ENCODE measurements at places on chromosomes 6 and 20.

- no peak for DNase-seq
Measured at GRCh38 chr6:114793428-114793827, 450.6 kb upstream of the HS3ST5 start.

- DNase-seq = peak; percentile 69
Measured at GRCh38 chr6:108782179-108783041, 65.8 kb upstream of the ARMC2 start.

- no peak for DNase-seq
Measured at GRCh38 chr20:40390654-40391053, 298.4 kb downstream of the MAFB start.

- DNase-seq = peak; percentile 11
Measured at GRCh38 chr6:87029711-87030314, 65.1 kb downstream of the CGA start.

GRCh38 chr6:114216789-114217467 is 125.9 kb downstream of the HS3ST5 start:
- DNase-seq = no peak

DNA sequence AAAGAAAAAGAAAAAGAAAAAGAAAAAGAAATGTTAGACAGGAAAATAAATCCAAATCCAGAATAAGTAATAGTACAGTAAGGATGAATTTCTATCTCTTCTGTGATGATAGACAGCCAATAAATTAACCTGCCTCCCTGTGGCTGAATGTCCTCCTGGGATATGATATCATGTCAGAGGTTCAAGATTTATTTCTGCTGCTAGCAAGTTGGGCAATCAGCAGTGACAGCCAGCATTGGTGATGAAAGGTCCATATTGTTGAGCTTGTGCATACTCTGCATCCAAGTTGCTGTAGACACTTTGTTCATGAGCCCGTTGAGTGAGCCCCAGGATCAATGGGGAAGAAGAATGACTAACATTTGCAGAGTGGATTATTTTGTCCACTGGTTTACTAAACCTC is 44.9 kb upstream of the CEP85L start:
- DNase-seq = no peak

GRCh38 chr6:143745166-143746133 is 67.7 kb downstream of the PHACTR2 start:
- DNase-seq = no peak

DNA sequence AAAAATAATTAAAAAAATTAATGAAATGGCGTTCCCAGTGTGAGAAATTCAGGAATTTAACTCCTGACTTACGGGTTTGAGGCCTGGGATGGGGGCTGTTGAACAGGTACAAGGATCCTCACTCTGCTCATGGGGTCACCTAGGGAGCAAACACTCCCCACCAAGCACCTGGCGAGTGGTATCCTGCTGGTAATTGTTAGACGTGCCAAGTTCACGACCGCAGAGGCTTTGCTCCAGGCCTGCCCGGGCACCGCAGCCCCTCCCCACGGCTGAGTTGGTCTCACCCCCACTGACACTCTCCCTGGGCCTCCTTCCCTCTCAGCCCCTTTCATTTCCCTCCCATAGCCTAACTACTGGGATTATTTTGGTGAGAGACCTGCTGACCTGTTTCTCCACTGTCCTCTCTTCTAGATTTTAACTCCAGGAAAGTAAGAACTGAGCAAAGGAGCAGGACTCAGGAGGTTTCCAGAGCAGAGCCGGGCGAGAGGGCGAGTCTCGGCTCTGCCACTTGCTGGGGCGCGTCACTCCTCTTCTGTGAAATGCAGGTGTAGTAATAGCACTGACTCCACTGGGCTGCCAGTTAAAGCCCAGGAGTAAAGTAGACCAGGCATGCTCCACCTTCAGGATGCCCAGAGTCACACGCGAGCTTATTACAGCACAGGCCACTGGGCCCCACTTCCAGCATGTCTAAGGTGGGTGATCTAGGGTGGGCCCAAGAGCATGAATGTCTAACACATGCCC is 22.8 kb downstream of the BMP7 start:
- no peak for DNase-seq

DNA sequence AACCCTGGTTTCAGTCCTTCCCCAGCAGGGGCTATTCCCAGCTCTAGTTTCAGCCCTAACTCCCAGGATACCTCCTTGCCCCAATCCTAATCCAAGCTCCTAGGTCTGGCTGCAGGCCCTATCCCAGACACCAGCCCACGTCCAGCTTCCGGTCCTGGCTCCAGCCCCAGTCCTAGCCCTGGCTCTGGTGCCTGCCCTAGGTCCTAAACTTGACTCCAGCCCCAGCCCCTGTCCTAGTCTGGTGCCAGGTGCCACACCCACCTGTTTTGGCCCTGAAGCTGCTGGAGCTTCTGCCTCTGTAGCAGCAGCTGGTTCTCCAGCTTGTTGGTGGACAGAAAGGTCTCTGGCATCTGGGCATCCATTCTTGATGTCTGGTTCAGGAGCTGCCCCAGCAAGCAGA is 28.1 kb downstream of the ANGPT4 start:
- no peak for DNase-seq

GRCh38 chr6:92568541-92568940 is 850.8 kb downstream of the EPHA7 start:
- no peak for DNase-seq

- DNase-seq = no peak
Measured at GRCh38 chr6:136226674-136227377, 23.3 kb downstream of the MTFR2 start.

- no peak for DNase-seq
Measured at GRCh38 chr6:133170602-133171001, 70.6 kb upstream of the EYA4 start.

DNA sequence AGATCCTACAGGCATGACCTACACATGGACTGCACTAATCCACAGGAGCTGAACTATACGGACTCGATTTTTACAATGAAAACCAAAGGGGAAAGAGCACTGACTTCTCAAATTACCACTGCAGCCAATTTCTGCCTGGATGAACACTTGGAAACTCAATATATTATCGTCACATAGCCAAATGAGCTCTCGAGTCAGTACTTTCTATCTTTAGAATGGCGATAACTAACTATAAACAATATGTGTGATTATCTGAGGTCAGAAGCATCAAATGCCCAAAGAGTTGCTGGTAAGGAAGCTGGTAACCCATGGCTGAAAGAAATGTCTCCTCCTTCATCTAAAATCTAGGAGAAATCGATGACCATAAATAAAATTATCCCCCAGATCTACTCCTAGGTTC is 86.7 kb downstream of the KIF16B start:
- DNase-seq = no peak

DNA sequence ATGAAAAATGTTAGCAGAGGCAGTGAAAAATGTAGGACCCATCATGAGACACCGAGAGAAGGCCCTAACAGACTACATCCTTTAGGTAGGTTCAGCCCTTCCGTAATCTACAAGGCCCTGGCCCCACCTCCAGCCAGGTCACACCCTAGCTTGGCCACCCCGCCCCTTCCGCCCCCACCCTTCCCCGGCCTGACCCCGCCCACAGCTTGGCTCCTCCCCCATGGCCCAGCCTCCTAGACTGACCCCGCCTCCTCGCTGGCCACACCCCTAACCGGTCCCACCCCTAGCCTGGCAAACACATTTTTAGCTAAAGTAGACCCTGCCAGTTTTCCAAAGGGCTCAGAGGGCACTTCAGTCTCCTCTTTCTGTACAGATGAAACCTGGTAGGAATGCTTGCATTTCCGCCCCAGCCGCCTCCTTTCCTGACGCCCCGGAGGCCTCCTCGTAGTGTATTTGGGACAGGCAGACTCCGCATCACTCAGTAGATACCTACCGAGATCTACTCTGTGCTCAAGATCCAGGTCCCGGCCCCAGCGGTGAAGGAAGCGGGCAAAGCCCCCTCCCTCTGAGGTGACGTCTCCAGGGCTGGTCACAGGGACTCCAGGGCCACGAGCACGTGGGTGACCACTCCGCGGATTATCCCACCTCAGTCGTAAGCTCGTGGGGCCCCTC is 443.5 kb downstream of the PREX1 start:
- DNase-seq = no peak

DNA sequence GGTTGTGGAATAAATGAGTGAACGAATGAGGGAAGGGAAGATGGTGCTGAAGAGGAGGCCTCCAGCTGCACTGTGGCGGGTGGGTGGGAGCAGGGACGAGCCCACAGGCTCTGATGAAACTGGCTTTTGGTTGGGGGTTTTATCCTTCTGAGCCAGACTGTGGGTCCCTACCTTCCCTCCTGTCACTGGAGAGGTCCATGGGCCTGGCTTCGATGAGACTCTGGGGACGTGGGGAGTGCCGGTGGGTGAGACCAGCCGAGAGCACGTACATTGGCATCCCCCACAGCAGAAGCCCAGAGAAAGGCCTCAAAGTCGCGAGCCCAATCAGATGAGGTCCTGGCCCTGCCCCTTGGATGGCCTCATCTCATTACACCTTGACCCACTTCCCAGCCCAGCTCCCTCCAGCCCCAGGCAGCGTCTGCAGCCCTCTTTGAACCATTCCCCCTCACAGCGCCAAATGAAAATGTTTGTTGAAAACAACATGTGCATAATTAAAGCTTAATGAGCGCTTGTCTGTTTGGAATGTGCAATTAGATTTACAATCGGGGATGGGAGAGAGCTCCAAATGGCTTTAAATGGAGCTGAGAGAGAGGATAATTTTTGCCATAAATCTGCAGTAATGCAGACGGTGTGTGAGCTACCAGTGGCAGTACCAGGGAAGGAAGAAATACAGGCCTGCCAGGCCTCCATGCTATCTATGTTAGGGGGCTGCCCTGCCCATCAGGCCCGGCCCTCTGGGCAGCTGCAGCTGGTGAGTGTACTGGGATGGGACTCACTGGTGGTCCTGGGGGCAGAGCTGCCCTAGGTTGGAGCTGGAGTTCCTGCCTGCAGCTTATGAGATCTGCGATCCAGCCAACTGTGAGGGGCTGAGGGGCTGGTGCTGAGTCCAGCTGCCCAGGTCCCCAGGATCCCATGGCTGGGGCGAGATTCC is 47.2 kb downstream of the TOX2 start:
- no peak for DNase-seq

- DNase-seq = no peak
Measured at GRCh38 chr6:53035549-53036213, 29.5 kb upstream of the FBXO9 start.

DNA sequence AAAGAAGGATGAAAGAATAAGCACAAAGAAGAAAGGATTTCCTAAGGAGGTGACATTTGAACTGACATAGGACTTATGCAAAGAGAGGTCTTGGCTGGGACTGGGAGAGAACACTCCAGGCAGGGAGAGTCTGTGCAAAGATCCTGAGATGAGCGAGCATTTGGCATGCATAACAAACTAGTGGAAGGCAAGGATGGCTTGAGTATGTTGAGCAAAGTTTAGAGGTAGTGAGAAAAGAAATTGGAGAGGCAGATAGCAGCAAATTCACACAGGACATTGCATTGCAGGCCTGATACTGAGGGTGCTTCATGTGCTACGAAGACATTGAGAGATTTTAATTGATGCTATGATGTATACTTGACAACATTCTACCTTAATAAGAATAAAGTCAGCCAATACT is 237.8 kb downstream of the ZNF217 start:
- DNase-seq = no peak

GRCh38 chr6:76852776-76853175 is 610.5 kb downstream of the HTR1B start:
- DNase-seq = peak; percentile 16

DNA sequence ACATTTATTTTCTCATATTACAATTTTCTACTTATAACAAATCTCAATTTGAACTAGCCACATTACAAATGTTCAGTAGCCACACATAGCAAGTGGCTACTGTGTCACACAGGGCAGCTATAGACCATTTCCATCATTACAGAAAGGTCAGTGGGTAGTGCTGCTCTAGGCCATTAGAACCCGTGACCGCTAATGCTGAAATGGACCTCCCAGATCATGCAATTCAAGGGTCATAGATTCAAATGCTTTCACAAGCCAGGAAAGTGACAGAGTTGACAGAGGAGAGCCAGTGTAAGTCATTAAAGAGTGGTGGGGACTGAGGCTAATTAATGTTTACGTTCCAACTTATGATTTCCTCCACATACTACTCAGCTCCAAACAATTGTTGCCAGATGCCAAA is 3.5 kb upstream of the OCSTAMP start:
- no peak for DNase-seq

DNA sequence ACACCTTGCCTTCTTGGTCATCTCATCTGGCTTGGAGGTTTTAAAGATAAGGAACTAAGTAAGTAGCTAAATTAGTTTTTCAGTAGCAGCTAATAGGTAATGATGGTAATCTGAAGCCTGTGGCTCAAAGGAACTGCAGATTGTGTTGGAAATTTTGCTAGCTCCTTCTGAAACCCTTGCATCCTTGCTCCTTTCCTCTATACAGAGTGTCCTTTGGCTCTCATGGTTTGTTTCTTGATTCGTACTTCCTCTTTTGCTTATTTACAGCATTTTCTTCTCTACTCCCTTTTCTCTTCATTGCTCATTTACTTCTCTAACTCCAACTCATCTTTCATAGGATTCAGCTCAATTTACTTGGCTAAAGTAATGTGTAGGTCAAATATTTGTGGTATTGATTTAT is 19.0 kb downstream of the LRRC1 start:
- DNase-seq = no peak

GRCh38 chr6:127821431-127821830 is 79.4 kb downstream of the THEMIS start:
- DNase-seq = no peak

- DNase-seq = no peak
Measured at GRCh38 chr6:84633771-84634170, 130.6 kb downstream of the TBX18 start.

- no peak for DNase-seq
Measured at GRCh38 chr20:49248301-49248700, 29.1 kb downstream of the DDX27 start.

GRCh38 chr6:121619987-121620740 is 184.7 kb downstream of the GJA1 start:
- DNase-seq = no peak

- no peak for DNase-seq
Measured at GRCh38 chr6:158653577-158654354, 3.9 kb downstream of the SYTL3 start.

DNA sequence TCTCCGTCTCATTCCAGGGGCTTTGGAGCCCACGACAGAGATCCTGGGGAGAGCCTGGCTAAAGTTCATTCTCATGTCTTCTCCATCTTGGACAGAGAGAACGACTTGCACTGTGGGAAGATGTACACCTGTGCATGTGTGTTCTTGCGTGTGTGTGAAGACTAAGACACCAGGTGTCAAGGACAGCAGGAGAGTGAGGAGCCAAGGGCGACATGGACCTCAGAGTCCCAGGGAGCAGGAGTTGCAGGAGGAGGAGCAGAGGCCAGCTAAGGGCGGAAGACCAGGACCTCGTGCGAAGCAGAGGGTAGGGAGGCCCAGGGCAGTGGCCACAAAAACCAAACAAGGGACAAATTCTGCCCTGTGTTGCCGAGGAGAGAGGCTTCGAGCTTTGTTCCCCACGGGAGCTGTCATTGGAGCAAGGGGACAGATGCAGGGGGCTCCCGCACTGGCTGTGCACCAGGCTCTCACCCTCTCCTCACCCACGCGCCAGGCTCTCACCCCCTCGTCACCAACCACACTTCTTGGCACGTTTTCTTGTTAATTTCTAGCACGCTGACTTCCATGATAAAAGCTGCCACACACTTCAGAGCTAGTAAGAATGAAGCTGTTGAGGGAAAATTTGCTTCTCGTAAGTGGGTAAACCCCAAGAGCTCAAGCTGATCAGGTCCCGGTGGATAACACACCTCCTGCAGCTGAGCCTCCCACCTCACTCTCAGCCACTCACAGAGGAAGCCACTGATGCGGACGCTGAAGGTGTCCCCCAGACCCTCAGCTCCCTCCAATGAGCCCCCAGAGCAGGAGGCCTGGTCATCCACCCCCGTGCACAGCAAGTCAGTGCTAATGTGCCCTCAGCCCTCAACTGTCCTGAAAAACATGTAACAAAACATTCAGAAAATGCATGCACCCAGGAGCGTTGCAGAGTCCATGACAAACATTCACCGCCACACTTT is 62.6 kb downstream of the DLL1 start:
- DNase-seq = no peak

Data from HS-5 (cell line).